ENCODE measurements at places on chromosomes 13 and 19. TPM values are rescaled to one million over a fixed set of nuclear protein-coding genes. Genes with fewer than 3 reads are reported as not detected.

The DGKH gene
- total RNA-seq: 15.0 TPM

The TMC4 gene
- total RNA-seq: not detected

The ZNF497 gene
- total RNA-seq: 0.84 TPM

The ADPRHL1 gene
- total RNA-seq: 13.3 TPM

The CACNA1A gene
- 0.33 TPM for total RNA-seq

The PSG6 gene
- total RNA-seq: not detected

The ZIC5 gene
- total RNA-seq: not detected

The ERICH6B gene
- total RNA-seq: not detected

All from esophagus muscularis mucosa (tissue), 4 donors.